CD4-positive, alpha-beta memory T cell (primary cell): ENCODE measurements at places on chromosomes 3 and 15. TPM values are rescaled to one million over a fixed set of nuclear protein-coding genes. Genes with fewer than 3 reads are reported as not detected.

The LMAN1L gene
- polyA plus RNA-seq: not detected

GRCh38 chr15:94079459-94079858 lies 151.9 kb upstream of the MCTP2 start:
- no peak for DNase-seq

GRCh38 chr15:96320107-96320506 lies 10.4 kb upstream of the NR2F2 start:
- no peak for DNase-seq

- no peak for DNase-seq
Measured at GRCh38 chr3:113084777-113085176, 94.0 kb downstream of the GTPBP8 start.

DNA sequence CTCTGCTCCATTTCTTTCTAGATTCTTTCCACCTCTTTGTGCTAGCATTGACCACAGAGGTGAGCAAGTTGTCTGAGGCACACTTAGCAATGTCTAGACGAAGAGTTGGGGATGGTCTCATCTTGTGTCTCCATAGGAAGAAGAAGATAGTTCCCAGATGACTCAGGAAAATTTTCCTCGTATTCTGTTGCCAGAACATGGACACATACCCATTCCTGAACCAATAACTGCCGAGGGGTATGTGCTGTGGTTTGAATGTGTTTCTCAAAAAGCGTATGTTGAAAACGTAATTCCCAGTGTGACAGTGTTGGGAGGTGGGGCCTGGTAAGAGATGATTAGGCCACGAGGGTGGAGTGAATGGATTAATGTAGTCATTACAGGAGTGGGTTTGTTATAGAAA lies 107.5 kb upstream of the GALNT15 start:
- no peak for DNase-seq

DNA sequence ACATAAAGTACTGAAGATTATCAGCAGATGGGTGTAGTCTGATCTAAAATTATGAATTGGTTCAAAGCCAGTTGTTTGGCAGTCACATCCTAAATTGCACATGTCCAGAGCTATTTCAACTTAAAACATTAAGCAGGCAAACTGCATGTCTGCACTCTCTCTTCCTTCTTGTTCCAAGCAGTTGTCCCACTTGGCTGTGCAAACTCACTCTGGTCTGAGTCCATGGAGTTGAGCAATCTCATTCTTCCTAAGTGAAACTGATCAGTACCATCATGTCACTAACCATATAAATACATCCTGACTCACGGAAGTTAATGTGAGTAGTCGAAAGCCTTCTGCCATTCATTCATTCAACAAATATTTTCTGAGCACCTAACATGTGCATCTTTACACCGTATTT lies 353.0 kb downstream of the ROBO1 start:
- no peak for DNase-seq
